Small intestine (tissue), 16 donors: ENCODE measurements at places on chromosomes 4 and X. TPM values are rescaled to one million over a fixed set of nuclear protein-coding genes. Genes with fewer than 3 reads are reported as not detected.

VSIG1 gene
- polyA plus RNA-seq: 0.43 TPM

TCP11X2 gene
- not detected for polyA plus RNA-seq

CNGA1 gene
- 10.5 TPM for polyA plus RNA-seq

ARHGAP36 gene
- 1.3 TPM for polyA plus RNA-seq

SLITRK4 gene
- 0.12 TPM for polyA plus RNA-seq

- DNase-seq: peak; percentile 51
Observed at GRCh38 chr4:106329041-106329618, 12.8 kb downstream of the AIMP1 start.

- no peak for DNase-seq
Observed at GRCh38 chrX:34972206-34972605, 29.6 kb downstream of the FAM47B start.

DNA sequence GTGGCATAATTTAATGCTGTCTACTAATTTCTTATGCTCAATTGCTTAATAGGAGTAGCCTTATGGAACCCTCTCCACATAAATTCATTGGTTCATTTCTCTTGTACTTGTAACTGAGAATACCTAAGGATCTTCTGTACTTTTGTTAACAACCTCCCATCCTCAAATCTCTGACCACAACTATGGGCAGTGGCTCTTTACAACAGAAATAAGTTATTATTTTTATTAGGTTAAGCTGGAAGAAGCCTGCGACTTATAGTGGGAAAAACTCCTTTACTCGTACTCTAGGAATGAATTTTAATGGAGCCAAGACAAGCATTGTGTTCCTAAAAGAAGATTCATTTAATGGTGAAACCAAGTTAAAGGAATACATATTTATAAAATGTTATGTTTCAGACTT is 337.1 kb upstream of the CTSO start:
- no peak for DNase-seq

GRCh38 chrX:36310136-36310535 is 390.6 kb downstream of the CFAP47 start:
- DNase-seq: no peak

GRCh38 chr4:95108883-95109421 is 351.2 kb downstream of the BMPR1B start:
- DNase-seq: no peak

DNA sequence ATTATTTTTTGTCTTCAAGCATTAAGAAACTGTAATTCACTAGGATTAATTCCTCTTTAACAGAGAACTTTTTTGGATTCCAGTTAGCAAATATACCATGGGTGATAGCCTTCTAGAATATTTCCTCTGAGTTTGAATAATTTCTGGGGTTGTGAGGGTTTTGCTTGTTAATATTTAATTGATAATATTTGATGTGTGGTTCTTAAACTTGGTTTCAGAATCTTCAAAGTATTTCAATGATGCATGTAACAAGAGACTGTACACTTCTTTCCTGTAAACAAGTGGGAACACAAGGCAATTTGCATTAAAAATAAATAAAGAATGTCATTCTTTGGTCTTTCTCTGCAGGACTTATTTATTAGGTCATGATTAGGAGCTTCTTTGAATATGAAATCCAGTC is 9.5 kb upstream of the C4orf51 start:
- no peak for DNase-seq

DNA sequence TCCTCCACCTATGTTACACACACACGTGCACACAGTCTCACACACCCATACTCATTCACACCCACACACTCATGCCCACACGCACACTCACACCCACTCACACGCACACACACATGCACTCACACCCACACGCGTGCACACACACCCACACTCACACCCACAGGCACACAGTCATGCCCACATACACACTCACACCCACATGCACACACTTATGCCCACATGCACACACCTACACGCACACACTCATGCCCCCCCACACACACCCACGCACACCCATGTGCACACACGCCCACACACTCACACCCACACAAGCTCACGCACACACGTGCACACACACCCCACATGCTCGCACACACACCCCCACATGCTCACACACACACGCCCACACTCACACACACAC is 140.0 kb downstream of the F11 start:
- no peak for DNase-seq

DNA sequence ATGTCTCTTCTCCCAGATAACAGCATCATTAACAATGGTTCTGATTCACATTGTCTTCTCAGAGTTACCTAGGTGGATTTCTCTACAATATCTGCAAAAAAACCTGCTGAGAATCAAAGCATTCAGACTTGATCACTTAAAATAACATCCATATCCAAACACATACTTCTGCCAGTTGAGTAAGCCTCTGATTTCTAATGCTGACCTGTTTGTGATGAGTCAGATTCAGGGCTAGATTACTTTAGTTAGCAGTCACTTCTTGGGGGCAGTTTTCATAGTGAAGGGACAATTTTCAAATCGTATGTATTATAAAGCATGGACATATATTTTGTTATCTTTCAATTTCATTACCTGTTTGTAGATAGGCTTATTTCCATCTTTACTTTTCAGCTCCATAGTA is 35.5 kb downstream of the CCNI start:
- no peak for DNase-seq

GRCh38 chr4:143390764-143391163 is 54.1 kb downstream of the GAB1 start:
- peak; percentile 79 for DNase-seq

DNA sequence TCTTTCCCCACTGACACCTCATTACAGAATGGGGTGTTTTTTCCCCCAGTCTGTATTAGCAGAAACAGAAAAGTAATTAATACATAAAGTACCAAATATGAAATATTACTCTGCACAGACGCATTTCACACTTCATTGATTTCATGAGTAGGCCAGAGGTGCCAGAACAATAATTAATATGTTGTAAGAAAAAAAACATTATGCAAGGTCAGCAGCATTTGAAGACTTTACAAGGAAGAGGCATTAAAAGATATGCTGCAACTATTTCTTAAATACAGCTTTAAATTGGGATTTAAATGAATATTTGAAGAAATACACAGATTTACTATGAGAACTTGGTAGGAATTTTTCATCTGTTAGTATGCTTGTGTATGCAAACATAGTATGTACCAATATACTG is 37.7 kb downstream of the NAA11 start:
- no peak for DNase-seq
